Brain (organoid and tissue), 16 donors: ENCODE measurements at places on chromosomes 11 and 22.

- no peak for DNase-seq
These were observed 82.5 kb downstream of the C22orf31 start for GRCh38 chr22:28978863-28979796.

DNA sequence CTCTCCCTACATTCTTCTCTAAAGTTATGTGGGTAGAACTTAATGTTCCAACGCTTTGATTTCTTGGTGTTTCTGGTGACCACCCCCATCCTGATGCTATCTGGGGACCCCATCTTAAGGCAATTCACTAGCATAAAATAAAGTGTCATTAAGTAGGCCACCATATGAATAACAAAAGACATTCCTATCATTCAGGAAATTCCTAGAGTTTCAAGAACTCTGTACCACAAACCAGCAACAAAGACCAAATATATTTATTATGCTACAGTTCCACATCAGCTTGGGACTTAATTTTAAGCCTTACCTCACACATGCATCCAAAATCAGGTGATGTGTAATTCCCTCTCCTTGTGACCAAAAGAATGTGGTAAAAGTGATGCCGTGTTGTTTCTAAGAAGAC is 254.6 kb upstream of the LRRC4C start:
- no peak for DNase-seq

DNA sequence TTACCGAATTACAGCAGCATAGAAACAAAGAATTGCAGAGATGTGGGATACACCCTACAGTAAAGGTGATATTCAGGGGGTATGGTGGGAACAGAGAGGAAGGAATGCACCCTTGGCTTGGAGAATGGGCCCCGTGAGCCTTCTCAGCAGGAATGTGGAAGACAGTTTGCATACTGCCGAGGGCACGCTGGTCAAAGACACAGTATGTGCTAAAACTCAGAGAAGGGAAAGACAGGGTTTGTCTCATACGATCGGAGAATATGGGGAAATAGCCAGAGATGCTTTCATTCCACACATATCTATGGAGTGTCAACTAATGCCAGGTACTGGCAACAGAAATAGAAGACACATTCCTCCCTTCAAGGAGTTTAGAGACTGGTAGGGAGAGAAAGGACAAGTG is 36.9 kb downstream of the UBASH3B start:
- no peak for DNase-seq

GRCh38 chr11:111978028-111978771 is 41.1 kb downstream of the DIXDC1 start:
- DNase-seq = peak; percentile 87

- no peak for DNase-seq
These were observed 23.1 kb upstream of the NNMT start for GRCh38 chr11:114273071-114273470.

GRCh38 chr11:102914238-102915043 is 39.7 kb upstream of the MMP12 start:
- no peak for DNase-seq

GRCh38 chr11:3052109-3052479 is 5.1 kb downstream of the CARS1 start:
- no peak for DNase-seq
